ENCODE measurements at places on chromosomes 6 and 20. TPM values are rescaled to one million over a fixed set of nuclear protein-coding genes. Genes with fewer than 3 reads are reported as not detected.

Gene STMND1
- not detected for total RNA-seq

Gene IPCEF1
- total RNA-seq, result 18.8 TPM

Gene KIF25
- total RNA-seq, result not detected

Gene PARD6B
- 7.1 TPM for total RNA-seq

Gene LY86
- total RNA-seq, result not detected

Gene RBPJL
- not detected for total RNA-seq

Gene SYS1
- 20.0 TPM for total RNA-seq

Gene KCNK5
- 9.8 TPM for total RNA-seq

Gene FKBP1C
- 1.0 TPM for total RNA-seq

DNA sequence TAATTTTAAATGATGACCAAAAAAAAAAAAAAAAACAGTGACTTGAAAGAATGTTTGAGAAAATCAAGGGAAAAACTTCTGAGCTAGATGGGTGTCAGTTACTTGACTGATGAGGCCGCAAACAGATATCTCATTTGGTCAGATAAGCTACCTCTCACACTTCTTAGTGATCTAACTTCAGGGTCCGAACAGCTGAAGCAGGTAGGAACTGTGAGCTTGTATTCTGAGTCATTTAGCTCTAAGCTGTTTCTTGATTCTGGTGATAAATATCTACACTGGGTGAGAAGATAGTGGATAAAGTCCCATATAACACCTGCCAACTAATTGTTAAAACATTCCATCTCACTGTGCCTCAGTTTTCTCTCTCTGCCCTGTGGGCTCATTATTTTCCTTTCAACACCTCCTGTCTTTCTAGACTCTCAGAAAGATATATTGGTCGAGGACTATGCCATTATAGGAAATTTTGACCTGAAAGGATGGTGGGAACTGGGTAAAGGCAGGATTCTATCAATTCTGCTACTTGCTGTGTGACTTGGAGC, 7.7 kb downstream of the KIF3B start:
- H3K27me3 ChIP-seq, result peaks cover 1% of the 10 kb centered on the region
- peaks cover 8% of the 10 kb centered on the region for H3K36me3 ChIP-seq
- H3K27ac ChIP-seq, result no peak overlapping the region
- peaks cover 8% of the 10 kb centered on the region for H3K4me1 ChIP-seq
- no peak for DNase-seq

- no peaks in the 10 kb centered on the region for H3K27me3 ChIP-seq
- no peaks in the 10 kb centered on the region for H3K36me3 ChIP-seq
- H3K4me1 ChIP-seq, result no peaks in the 10 kb centered on the region
- DNase-seq, result no peak
- H3K27ac ChIP-seq, result no peak overlapping the region
Observed at GRCh38 chr6:94862112-94862511, 715.2 kb upstream of the MANEA start.

GRCh38 chr6:116175344-116175743, 49.4 kb upstream of the COL10A1 start:
- no peak overlapping the region for H3K27ac ChIP-seq
- DNase-seq, result no peak
- H3K4me3 ChIP-seq, result no peak overlapping the region
- H3K36me3 ChIP-seq, result peaks cover 8% of the 10 kb centered on the region

DNA sequence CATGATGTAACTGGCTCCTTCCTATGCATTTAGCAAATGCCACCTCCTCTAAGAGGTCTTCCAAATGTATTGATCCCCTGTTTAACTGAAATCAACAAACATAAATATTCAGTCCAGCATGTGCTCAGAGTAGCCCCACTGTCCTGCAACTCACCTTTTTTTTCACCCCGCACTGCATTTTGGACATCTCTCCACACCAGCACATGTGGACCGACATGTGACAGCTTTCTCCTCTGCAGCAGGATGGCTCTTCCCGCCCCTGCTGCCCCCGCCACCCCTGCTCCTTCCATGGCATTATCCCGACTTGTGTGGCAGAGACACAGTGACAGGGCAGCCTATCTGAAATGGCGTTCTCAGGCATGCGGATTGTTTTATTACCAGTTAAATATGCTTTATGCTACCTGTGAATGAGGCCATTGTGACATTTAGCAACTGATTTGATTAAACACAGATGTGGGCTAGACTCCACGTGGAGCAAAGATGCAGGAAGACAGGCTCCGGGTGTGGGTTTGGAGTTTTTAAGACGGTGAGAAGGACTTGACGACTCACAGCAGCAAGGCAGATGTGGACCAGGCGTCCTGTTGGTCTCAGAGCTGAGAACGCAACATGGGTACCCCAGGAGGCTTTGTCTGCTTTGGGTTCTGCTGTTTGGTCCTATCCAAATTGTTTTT, 161.2 kb downstream of the EYA2 start:
- H3K27ac ChIP-seq, result no peak overlapping the region
- no peak overlapping the region for H3K4me3 ChIP-seq
- no peaks in the 10 kb centered on the region for H3K36me3 ChIP-seq
- peaks cover 4% of the 10 kb centered on the region for H3K27me3 ChIP-seq
- no peak for DNase-seq
- H3K4me1 ChIP-seq, result no peaks in the 10 kb centered on the region

DNA sequence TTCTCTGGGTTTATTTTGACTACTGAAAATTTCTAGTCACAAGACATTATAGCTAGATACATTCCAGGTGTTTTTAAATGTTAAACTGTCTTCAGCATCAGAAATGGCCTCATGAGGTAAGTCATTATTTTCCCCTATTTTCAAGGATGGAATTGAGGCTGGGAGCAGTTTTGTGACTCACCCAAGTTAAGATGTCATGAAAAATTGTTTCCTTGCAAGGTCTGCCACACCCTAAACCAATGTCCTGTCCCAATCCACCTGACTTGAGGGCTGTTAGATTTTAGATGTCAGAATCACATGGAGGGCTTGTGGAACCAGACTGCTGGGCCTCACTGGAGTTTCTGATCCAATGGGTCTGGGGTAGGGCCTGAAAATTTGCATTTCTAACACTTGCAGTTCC, 16.9 kb downstream of the SLC22A3 start:
- no peak for DNase-seq
- no peaks in the 10 kb centered on the region for H3K4me1 ChIP-seq
- H3K4me3 ChIP-seq, result no peak overlapping the region

- H3K36me3 ChIP-seq, result no peaks in the 10 kb centered on the region
- H3K27ac ChIP-seq, result no peak overlapping the region
- H3K4me1 ChIP-seq, result no peaks in the 10 kb centered on the region
- H3K27me3 ChIP-seq, result peaks cover 1% of the 10 kb centered on the region
- no peak overlapping the region for H3K4me3 ChIP-seq
Observed at GRCh38 chr6:148035806-148036390, 306.7 kb upstream of the SASH1 start.

DNA sequence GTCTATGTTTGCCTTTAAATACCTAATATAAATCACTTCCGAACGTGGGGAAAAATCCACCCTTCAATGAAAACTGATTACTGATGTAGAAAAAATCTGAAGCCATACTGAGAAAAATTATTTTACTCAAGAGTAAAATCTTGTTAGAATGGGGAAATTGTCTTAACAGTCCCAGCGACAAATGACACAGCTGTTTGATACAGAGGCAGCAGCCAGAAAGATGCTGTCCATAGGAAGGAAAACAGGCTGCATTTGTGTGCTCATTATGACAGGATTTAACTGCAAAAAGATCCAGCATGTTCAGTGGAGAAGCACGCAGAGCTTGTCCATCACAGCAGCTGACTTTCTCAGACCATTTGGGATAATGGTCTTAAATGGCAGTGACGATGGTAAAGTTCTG, 443.0 kb downstream of the TFAP2B start:
- no peak overlapping the region for H3K4me3 ChIP-seq
- H3K4me1 ChIP-seq, result no peaks in the 10 kb centered on the region
- H3K27ac ChIP-seq, result no peak overlapping the region
- H3K27me3 ChIP-seq, result no peaks in the 10 kb centered on the region
- no peak for DNase-seq

GRCh38 chr6:91633374-91634111, 1046.7 kb upstream of the MAP3K7 start:
- H3K27ac ChIP-seq, result no peak overlapping the region
- H3K27me3 ChIP-seq, result no peaks in the 10 kb centered on the region
- no peaks in the 10 kb centered on the region for H3K36me3 ChIP-seq

DNA sequence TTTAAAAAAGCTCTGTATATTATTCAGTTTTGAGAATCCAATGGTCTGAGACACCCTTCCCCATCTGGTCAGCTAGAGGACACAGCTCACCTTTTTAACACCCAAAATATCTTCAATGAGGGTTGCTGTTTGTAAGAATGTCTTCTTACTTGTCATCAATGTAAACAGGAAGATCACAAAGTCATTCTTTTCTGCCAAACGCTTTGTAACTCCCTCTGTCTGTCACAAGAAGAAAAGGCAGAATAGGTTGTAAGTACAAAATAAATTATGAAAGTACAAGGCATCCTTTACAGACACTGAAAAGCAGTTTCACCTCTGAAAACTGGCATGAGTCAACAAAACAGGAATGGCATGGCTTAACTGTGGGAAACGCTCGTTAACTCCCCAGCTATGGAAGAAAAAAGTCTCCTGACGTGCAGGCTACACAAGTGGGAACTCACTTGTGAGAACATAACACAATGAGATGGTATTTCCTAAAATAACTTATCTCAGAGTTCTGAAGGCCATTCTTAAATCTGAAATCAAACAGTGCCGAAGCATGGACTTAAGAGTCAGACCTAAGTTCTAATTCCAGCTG, 42.7 kb downstream of the TRPC4AP start:
- peaks cover 19% of the 10 kb centered on the region for H3K4me1 ChIP-seq
- peaks cover 1% of the 10 kb centered on the region for H3K27me3 ChIP-seq
- no peak for DNase-seq
- peak overlapping the region; percentile 3 for H3K27ac ChIP-seq
- peak overlapping the region; percentile 30 for H3K4me3 ChIP-seq

DNA sequence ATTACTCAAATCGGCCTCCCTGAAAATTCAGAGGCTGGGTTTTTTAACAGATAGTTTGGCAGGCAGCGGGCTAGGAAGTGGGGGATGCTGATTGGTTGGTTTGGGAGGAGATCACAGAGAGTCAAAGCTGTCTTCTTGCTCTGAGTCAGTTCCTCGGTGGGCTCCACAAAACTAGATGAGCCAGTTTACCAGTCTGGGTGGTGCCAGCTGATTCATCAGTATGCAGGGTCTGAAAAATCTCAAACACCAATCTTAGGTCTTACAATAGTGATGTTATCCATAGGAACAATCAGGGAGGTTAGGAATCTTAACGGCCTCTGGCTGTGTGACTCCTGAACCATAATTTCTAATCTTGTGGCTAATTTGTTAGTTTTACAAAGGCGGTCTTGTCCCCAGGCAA, 190.7 kb downstream of the C6orf118 start:
- H3K36me3 ChIP-seq, result no peaks in the 10 kb centered on the region
- no peak overlapping the region for H3K27ac ChIP-seq
- no peak for DNase-seq
- no peaks in the 10 kb centered on the region for H3K27me3 ChIP-seq

DNA sequence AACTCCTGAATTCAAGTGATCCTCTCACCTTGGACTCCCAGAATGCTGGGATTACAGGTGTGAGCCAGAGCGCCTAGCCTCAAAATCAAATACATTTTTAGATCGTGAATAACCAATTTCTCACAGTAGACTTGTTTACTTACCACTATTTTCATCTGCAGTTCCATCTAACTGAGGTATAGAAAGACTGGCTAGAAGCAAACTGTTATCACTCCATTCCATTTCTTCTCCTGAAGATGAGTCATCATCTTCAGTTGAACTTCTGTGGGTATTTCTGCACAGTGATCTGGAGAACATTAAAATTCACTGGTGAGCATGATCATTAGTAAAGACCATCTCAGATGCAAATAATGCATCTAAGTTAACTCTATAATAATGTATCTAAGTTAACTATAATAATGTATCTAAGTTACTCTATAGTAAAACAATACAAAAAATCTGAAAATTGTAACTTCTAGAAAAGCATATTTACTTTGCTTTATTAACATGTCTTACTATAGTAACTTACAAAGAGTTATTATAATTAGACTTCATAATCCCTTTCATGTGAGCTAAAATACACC, 105.4 kb downstream of the REV3L start:
- no peak overlapping the region for H3K27ac ChIP-seq
- DNase-seq, result no peak
- H3K4me3 ChIP-seq, result no peak overlapping the region

- no peak for DNase-seq
- H3K36me3 ChIP-seq, result no peaks in the 10 kb centered on the region
- no peak overlapping the region for H3K4me3 ChIP-seq
- H3K27ac ChIP-seq, result no peak overlapping the region
Observed at GRCh38 chr20:38635721-38636288, 34.2 kb downstream of the ARHGAP40 start.

DNA sequence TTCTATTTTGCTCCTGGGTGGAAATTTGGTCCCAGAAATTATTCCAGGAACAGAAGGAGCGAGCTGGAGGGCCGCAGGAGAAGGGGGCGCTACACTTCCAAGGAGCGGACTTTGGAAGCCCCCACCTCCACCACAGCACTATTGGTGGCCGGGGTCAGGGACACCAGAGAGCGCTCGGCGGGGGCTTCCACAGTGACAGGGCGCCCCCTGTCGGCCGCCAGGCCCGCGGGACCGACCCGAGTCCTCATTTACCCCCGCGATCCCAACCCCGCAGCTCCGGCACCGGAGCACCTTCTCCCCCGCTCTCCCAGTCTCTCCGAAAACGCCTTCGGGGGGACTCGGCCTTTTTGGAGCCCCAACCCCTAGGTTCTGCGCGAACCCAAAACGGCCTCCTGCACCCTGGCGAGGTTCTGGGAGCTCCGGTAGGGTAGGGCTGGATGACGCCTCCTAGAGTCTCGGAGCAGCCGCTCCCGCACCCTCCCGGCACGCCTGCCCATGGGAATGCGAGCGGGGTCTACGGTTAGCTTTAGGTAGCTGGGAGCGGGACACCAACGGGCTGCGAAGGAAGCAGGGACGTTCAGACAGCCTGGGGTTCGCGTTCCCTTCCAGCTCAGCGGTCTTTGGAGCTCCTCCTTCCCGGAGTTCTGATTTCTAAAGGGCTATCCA, 2.4 kb upstream of the FOXA2 start:
- peak; percentile 76 for DNase-seq
- peak overlapping the region; percentile 47 for H3K4me3 ChIP-seq

GRCh38 chr6:31971279-31971992, 502 bp downstream of the DXO start:
- no peak for DNase-seq
- peak overlapping the region; percentile 98 for H3K27ac ChIP-seq
- H3K4me3 ChIP-seq, result peak overlapping the region; percentile 87
- peaks cover 22% of the 10 kb centered on the region for H3K36me3 ChIP-seq

DNA sequence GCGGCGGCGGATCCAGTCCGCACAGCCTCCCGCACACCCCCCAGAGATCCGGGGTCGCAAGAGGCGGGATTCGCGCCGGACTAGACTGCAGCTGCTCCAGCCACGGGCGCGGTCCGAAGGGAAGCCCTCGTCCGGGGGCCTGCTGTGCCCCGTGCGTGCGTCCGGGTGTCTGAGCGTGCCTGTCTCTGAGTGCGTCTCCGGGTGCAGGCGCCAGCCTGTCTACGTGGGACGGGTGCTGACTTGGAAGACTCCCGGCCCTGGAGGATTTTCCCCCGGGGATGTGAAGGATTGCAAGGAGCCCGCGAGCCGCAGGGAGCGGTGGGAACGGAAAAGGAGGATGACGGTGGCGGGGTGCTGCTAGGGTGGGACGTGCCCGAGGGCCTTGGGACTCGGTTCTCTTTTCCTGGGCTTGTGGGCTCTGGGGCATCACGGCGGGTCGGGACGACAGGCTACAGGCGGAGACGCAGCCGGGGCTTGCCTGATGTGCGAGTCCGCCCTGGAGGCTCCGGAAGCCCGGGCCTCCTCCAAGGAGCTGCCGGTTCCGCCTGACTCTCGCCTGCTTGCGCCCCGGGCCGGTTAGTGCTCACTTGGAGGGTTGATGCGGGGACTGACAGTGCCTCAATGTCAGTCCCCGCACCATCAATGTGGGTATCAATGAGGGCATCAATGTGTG, 5.7 kb downstream of the MAFB start:
- peak overlapping the region; percentile 77 for H3K4me3 ChIP-seq
- no peaks in the 10 kb centered on the region for H3K36me3 ChIP-seq
- peak; percentile 42 for DNase-seq
- peaks cover 12% of the 10 kb centered on the region for H3K4me1 ChIP-seq
- no peak overlapping the region for H3K27ac ChIP-seq
- peaks cover 33% of the 10 kb centered on the region for H3K27me3 ChIP-seq
